Upper lobe of left lung (tissue), 6 donors: ENCODE measurements at places on chromosomes 12 and 14. TPM values are rescaled to one million over a fixed set of nuclear protein-coding genes. Genes with fewer than 3 reads are reported as not detected.

The COX8C gene
- not detected for total RNA-seq

The BBOF1 gene
- 11.5 TPM for total RNA-seq

The DNAJC22 gene
- total RNA-seq: not detected

DNA sequence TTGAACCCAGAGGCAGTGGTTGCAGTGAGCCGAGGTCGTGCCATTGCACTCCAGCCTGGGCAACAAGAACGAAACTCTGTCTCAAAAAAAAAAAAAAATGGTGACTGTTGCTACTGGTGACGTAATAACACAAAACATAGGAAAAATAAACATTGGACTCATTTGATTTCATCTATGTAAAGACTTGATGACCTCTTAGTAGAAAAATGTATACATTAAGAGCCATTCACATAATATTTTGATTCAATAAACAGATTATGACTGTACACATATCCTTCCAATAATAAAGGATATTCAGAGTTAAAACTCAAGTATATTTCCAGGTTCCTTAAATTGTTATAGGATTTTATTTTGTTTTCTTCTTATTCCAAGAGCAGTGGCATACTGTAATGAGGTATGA is 65.7 kb upstream of the AEBP2 start:
- DNase-seq: no peak
- H3K4me3 ChIP-seq: no peak overlapping the region
- no peaks in the 10 kb centered on the region for H3K36me3 ChIP-seq
- no peak overlapping the region for H3K27ac ChIP-seq
- H3K27me3 ChIP-seq: no peaks in the 10 kb centered on the region
- H3K4me1 ChIP-seq: no peaks in the 10 kb centered on the region

GRCh38 chr12:83210933-83211332 is 524.2 kb downstream of the TMTC2 start:
- no peak overlapping the region for H3K27ac ChIP-seq
- no peak for DNase-seq
- H3K4me3 ChIP-seq: no peak overlapping the region
- no peaks in the 10 kb centered on the region for H3K4me1 ChIP-seq
- no peaks in the 10 kb centered on the region for H3K27me3 ChIP-seq

DNA sequence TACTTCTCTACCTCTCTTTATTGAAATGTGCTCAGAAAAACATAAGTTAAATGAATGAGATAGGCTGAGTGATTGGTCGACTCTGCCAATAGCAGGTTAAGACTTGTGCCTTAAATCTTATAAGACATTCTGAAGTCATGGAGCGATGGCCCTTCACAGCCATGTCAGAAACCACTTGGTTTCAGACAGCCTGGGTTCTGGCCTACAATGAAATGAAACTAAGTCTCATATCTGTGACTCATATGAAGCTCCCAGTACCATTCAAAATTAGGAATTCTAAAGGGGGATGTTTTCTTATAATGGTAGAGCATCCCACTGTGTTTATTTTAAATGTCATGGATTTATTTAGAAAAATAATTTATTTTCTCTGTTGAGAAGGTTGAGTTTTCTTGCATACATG is 42.6 kb downstream of the PLXNC1 start:
- H3K27ac ChIP-seq: no peak overlapping the region
- H3K4me3 ChIP-seq: no peak overlapping the region
- no peaks in the 10 kb centered on the region for H3K4me1 ChIP-seq
- no peaks in the 10 kb centered on the region for H3K36me3 ChIP-seq
- DNase-seq: no peak

- H3K4me1 ChIP-seq: peaks cover 38% of the 10 kb centered on the region
- no peak for DNase-seq
- peak overlapping the region; percentile 26 for H3K27ac ChIP-seq
- no peaks in the 10 kb centered on the region for H3K36me3 ChIP-seq
- no peaks in the 10 kb centered on the region for H3K27me3 ChIP-seq
- no peak overlapping the region for H3K4me3 ChIP-seq
Measured at GRCh38 chr12:121576851-121577391, 3.9 kb downstream of the KDM2B start.

DNA sequence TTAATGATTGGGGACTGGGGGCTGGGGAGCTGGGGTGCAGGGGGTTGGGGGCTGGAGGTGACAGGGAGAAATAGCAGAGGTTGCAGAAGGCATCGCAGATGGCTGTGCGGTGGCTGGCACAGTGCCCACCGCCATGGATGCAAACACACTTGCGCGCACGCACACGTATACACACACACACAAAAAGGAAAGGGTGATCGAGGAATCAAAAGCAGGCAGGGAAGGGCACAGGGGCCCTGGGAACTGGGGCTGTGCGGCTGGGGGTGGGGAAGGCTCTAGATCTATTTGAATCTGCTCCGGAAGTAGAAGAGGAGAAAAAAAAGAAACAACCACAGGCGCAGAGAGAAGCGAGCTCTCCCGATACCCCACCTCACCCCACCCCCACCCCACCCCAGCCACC is 39.4 kb downstream of the ZFHX2 start:
- H3K36me3 ChIP-seq: no peaks in the 10 kb centered on the region
- H3K4me1 ChIP-seq: no peaks in the 10 kb centered on the region
- no peak overlapping the region for H3K4me3 ChIP-seq
- no peaks in the 10 kb centered on the region for H3K27me3 ChIP-seq
- no peak overlapping the region for H3K27ac ChIP-seq

- H3K27me3 ChIP-seq: no peaks in the 10 kb centered on the region
- no peak for DNase-seq
- H3K36me3 ChIP-seq: no peaks in the 10 kb centered on the region
- H3K4me3 ChIP-seq: no peak overlapping the region
Measured at GRCh38 chr12:79183926-79184325, 319.4 kb downstream of the SYT1 start.

DNA sequence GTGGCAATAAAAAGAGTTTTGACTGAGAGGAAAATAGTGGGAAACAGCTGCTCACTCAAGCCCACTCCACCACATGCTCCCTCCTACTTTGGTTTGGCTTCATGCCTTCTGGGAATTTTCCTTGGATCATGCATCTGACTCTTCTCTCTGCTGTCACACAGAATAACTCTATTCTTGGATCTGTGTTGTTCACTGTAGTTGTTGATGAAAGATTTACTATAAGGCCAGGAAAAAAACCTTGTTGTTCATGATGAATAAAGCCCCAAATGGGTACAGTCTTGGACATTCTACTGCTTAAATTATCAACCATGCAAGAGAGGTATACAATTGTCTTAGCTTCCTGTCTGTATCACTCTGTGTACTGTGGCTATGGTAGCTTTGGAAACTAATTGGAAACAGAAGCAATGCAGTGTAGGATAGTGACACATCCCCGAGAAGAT is 70.5 kb downstream of the TMX1 start:
- no peaks in the 10 kb centered on the region for H3K4me1 ChIP-seq
- no peak overlapping the region for H3K4me3 ChIP-seq
- H3K27me3 ChIP-seq: no peaks in the 10 kb centered on the region
- H3K27ac ChIP-seq: no peak overlapping the region
- DNase-seq: no peak

- no peaks in the 10 kb centered on the region for H3K27me3 ChIP-seq
- no peak overlapping the region for H3K4me3 ChIP-seq
- DNase-seq: no peak
- no peaks in the 10 kb centered on the region for H3K4me1 ChIP-seq
- no peak overlapping the region for H3K27ac ChIP-seq
- no peaks in the 10 kb centered on the region for H3K36me3 ChIP-seq
Measured at GRCh38 chr12:89138048-89138852, 214.1 kb downstream of the DUSP6 start.

DNA sequence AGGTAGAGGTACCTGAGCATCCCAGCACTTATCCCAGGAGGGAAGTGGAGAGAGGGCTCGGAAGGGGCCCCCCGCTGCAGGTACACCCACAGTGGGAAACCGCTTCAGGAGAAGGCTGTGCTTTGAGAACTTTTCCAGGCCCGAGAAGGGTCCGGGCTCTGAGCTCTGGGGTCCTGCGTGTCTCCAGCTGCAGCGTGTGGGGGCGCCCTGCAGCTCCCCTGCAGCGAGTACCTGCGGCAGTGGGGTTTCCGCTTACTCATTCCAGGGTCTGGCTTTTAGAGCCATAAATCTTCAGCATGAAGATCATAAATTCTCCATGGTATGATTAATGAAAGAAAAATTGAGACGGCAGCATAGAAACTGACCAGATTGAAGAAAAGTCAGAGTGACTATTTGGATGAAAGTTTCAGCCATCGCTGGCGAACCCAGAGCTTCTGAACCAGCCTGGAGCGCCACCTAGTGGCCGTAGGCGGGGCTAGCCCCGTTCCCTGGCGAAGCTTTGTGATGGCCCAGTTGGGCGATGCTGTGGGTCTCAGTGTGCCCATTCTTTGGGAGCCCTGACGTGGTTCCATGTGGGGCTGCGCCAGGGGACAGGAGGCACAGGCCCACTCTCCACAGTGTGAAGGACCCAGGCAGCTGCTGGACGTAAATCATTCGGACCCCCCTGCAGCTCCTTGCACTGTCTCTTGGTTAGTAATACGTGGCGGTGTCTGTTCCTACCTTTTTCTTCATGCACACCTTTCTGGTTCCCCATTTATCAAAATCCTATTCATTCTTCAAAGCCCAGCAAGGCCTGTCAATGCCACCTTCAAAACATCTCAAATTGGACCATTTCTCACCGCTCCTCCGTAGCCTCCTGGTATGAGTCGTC is 198.2 kb downstream of the TSPAN9 start:
- H3K4me3 ChIP-seq: no peak overlapping the region
- DNase-seq: peak; percentile 60
- H3K27me3 ChIP-seq: no peaks in the 10 kb centered on the region
- no peak overlapping the region for H3K27ac ChIP-seq
- peaks cover 4% of the 10 kb centered on the region for H3K36me3 ChIP-seq
- peaks cover 4% of the 10 kb centered on the region for H3K4me1 ChIP-seq

GRCh38 chr14:20614038-20614840 is 23.1 kb upstream of the RNASE12 start:
- no peaks in the 10 kb centered on the region for H3K27me3 ChIP-seq
- H3K27ac ChIP-seq: peak overlapping the region; percentile 70
- no peaks in the 10 kb centered on the region for H3K36me3 ChIP-seq
- peak overlapping the region; percentile 1 for H3K4me3 ChIP-seq
- no peak for DNase-seq

DNA sequence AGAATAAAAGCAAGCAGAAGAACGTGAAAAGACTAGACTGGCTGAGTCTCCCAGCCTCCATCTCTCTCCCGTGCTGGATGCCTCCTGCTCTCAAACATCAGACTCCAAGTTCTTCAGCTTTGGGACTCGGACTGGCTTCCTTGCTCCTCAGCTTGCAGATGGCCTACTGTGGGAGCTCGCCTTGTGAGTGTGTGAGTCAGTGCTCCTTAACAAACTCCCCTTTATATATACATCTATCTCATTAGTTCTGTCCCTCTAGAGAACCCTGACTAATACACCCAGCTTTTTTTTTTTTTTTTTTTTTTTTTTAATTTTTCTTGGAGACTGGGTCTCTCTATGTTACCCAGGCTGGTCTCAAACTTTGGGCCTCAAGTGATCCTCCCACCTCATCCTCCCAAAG is 46.9 kb downstream of the ACTN1 start:
- H3K36me3 ChIP-seq: no peaks in the 10 kb centered on the region
- no peaks in the 10 kb centered on the region for H3K27me3 ChIP-seq
- peaks cover 27% of the 10 kb centered on the region for H3K4me1 ChIP-seq
- peak overlapping the region; percentile 63 for H3K27ac ChIP-seq
- no peak overlapping the region for H3K4me3 ChIP-seq

DNA sequence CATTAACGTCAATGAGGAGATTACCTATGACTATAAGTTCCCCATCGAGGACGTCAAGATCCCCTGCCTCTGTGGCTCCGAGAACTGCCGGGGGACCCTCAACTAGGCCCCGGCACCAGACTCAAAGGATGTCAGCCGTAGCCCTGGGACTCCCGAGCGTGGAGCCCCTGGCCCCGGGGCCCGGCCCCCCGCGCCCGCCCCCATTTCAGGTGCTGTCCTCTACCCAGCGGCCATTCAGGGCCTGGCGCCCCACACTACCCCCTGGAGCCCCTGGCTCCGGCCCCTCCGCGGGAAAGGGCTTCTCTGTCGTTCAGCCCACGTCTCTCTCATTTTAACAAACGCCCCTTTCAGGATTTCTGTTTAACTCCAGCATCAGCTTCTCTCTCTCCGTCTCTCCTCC is 26.3 kb downstream of the SETD1B start:
- no peak overlapping the region for H3K4me3 ChIP-seq
- H3K27me3 ChIP-seq: no peaks in the 10 kb centered on the region
- peak; percentile 72 for DNase-seq
- H3K27ac ChIP-seq: no peak overlapping the region
- H3K36me3 ChIP-seq: peaks cover 32% of the 10 kb centered on the region
- H3K4me1 ChIP-seq: no peaks in the 10 kb centered on the region

DNA sequence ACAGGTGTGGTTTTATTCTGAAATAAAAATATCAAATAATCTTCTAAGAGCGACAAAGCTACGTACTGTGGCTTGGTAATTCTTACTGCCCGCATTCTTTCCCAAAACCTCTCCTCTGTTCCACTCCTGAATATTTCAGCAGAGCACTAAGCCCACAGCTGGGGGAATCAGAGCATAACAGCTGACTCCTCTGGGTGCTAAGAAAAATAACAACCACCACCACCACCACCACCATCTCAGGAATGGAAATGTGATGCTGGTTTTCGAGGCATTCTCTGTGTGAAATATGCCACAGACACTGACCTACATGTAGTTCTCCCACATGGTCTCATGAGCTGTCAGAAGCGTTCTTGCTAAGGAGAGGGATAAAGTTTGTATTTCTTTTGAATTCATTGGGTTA is 183.7 kb downstream of the BMP4 start:
- H3K27me3 ChIP-seq: no peaks in the 10 kb centered on the region
- H3K4me1 ChIP-seq: no peaks in the 10 kb centered on the region
- H3K4me3 ChIP-seq: no peak overlapping the region
- no peak for DNase-seq
- no peaks in the 10 kb centered on the region for H3K36me3 ChIP-seq
- no peak overlapping the region for H3K27ac ChIP-seq

- no peak overlapping the region for H3K27ac ChIP-seq
- H3K4me3 ChIP-seq: no peak overlapping the region
- no peaks in the 10 kb centered on the region for H3K36me3 ChIP-seq
- H3K27me3 ChIP-seq: no peaks in the 10 kb centered on the region
- H3K4me1 ChIP-seq: no peaks in the 10 kb centered on the region
Measured at GRCh38 chr12:95605087-95605486, 53.8 kb upstream of the USP44 start.

DNA sequence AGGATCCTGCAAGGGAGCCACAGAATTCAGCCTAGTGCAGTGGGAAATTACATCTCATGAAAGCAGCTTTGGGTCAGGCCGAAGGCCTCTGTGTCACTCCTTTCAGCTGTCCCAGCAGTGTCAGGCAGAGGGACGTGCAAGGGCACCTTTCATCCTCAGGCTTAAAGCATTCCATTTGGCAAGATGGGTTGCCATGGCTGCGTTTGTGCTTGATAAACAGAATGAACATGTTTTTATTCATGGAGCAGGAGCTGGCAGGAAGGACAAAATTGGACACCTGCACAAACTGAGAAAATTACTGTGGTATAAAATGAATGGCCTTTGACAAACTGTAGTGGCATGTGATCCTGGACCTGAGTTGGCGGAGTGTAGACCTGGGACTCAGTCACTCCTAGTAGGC is 29.4 kb downstream of the ACAD10 start:
- no peak overlapping the region for H3K4me3 ChIP-seq

DNA sequence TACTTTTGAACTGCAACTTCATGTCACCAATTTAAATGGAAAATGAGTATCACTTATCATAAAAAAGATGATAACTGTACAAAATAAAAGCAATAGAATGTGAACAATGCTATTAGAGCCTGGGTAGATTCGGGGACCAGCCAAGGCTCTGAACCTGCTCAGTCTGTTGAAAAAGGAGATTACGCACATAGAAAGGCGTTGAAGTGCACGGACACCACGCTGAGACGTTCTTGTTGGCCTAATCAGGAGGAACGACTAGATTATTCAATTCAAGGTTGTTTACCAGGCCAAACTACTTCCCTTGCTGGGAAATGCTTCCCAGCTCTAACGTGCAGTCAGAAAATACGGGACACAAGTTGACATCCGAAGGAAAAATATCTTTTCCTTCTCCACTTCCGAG is 23.5 kb upstream of the BDKRB1 start:
- DNase-seq: no peak
- H3K4me3 ChIP-seq: no peak overlapping the region
- H3K36me3 ChIP-seq: no peaks in the 10 kb centered on the region
- H3K27me3 ChIP-seq: no peaks in the 10 kb centered on the region
- no peak overlapping the region for H3K27ac ChIP-seq
- no peaks in the 10 kb centered on the region for H3K4me1 ChIP-seq
